ENCODE measurements at places on chromosomes 4 and X. TPM values are rescaled to one million over a fixed set of nuclear protein-coding genes. Genes with fewer than 3 reads are reported as not detected.

FANCB gene
- 12.7 TPM for total RNA-seq

ZNF595 gene
- total RNA-seq: 11.0 TPM

SLC34A2 gene
- total RNA-seq: not detected

TMEM271 gene
- not detected for total RNA-seq

PDE6B gene
- not detected for total RNA-seq

TNMD gene
- 0.90 TPM for total RNA-seq

HERC5 gene
- 1.5 TPM for total RNA-seq

ODAM gene
- total RNA-seq: not detected

MND1 gene
- total RNA-seq: 15.5 TPM

LDOC1 gene
- 12.3 TPM for total RNA-seq

OTC gene
- not detected for total RNA-seq

ZNF718 gene
- 4.5 TPM for total RNA-seq

EDA2R gene
- 9.2 TPM for total RNA-seq

CYBB gene
- not detected for total RNA-seq

ADGRG2 gene
- total RNA-seq: 0.18 TPM

EPGN gene
- not detected for total RNA-seq

ANXA3 gene
- 31.2 TPM for total RNA-seq

CT47A7 gene
- total RNA-seq: not detected

PCDH10 gene
- 16.9 TPM for total RNA-seq

SSX1 gene
- total RNA-seq: not detected

PDLIM3 gene
- 3.0 TPM for total RNA-seq

ZDHHC15 gene
- 0.18 TPM for total RNA-seq

RAB9B gene
- total RNA-seq: 1.9 TPM

PLK4 gene
- total RNA-seq: 21.4 TPM

ARHGAP6 gene
- 20.9 TPM for total RNA-seq

HSD17B13 gene
- total RNA-seq: not detected

WNK3 gene
- 10.5 TPM for total RNA-seq

All from fibroblast of the aortic adventitia (primary cell).